Astrocyte of the cerebellum (primary cell): ENCODE measurements at places on chromosomes 1 and 21.
A peak's percentile ranks its signal among the peaks of the same experiment; 100 is the strongest.

DNA sequence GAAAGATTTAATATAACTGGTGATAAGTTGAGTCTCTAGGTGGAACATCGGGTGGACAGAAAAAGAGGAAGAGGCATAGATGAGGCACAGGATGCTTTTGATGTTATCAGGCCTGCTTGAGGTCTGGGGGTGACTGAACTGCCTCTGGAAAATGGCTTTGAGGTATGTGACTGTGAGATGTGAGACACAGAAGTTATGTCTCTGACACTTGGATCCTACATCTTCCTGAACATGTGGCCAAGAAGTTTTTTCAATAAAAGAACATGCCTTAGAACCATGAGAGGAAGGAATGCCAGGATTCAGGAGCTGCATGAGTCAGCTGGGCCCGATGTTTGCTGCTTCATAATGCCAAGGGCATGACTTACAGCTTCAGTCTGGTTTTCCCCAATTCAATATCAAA is 11.5 kb upstream of the AIM2 start:
- DNase-seq, result peak; percentile 38

GRCh38 chr1:185936641-185937040 is 202.4 kb downstream of the HMCN1 start:
- no peak for DNase-seq

DNA sequence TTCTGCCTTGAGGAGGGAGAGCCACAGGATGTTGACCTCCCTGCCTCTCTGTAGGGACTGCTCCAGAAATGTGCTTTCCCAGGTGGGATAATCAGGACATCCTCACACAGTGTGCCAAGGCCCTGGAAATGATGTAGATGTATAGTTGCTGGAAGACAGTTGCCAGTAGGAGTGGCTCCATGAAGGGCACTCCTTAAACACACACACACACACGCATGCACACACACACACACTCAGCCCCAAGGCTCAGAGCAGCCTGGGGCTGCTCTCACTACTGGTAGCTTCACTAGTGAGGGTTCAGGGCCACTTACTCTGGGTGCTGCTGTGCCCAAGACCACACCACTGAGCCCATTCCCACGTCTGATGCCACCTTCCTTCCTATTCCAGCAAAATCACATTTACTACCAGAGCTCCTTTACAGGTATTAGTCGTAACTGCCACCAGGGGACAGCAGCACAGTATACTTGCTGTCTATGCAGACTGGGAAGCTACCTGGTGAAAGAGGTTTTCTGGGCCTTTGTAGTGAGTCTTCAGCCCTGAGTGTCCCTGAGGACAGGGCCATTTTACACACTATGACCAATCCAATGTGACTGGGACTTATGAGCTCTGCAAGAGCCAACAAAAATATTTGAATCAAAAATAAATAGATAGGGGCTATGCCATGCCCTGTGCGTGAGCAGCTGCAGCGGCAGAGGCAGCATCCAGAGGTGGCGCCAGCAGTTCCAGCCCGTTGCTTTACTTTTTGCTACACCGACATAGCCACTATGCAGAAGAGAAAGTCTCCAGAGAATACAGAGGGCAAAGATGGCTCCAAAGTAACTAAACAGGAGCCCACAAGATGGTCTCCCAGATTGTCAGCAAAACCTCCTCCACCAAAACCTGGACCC is 15.0 kb downstream of the CRNN start:
- DNase-seq, result no peak

- DNase-seq, result no peak
Measured at GRCh38 chr1:39086865-39087409, 60.8 kb downstream of the NDUFS5 start.

- DNase-seq, result peak; percentile 26
Measured at GRCh38 chr1:177959811-177960515, 9.9 kb downstream of the SEC16B start.

DNA sequence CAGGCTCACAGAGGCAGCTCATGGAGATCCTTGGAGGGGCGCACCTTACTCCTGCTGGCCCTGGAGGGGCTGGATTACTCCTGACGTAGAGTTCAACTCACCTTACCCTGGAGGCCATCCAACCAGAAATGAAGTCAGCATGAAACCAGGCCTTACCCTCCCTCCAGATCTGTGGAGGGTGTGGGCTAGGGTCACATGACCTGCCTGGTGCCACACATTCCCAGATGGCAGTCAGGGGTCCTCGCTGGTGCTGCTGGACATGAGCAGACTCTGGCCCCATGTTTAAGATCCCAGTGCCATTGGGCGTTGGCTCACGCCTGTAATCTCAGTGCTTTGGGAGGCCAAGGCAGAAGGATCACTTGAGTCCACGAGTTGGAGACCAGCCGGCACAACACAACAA is 4.5 kb downstream of the C21orf58 start:
- no peak for DNase-seq

DNA sequence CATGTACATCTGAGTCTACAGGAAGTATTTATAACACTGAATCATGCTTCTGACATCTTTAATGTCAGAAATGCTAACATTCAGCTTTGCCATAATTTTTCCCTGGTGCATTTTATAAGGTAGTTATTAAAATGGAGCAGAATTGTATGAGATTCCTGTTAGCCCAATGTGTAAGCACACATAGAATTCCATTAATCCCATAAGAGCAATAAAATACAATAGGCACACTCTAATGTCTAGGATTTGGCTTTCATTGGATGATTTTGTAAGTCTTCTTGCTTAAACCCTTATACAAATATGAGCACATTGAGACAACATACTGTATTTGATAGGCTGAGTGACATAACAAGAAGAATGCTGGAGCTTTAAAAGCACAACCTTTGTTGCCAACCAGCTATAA is 256.4 kb downstream of the HMCN1 start:
- DNase-seq, result no peak

- no peak for DNase-seq
Measured at GRCh38 chr1:9025449-9025848, 774 bp downstream of the SLC2A7 start.

- no peak for DNase-seq
Measured at GRCh38 chr1:182768963-182769362, 20.6 kb upstream of the NPL start.
